ENCODE measurements at places on chromosomes 3 and 15. TPM values are rescaled to one million over a fixed set of nuclear protein-coding genes. Genes with fewer than 3 reads are reported as not detected.

DNA sequence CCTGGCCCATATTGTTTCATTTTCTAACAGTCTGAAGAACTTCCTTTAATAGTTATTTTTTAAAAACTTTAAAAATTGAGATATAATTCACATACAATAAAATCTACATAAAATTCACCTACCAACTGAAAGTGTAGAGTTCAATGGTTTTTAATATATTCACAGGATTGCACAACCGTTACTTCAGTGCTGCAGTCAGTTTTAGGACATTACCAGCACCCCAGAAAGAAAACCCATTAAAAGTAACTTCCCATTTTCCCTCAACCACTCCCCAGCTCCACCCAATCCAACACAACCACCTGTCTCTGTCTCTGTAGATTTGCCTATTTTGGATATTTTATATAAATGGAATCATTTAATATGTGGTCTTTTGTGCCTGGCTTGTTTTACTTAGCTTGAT, 29.6 kb downstream of the MGA start:
- no peak for DNase-seq

The NAA50 gene
- total RNA-seq, result 151 TPM

- no peak for DNase-seq
Measured at GRCh38 chr15:38650936-38651327, 86.3 kb upstream of the RASGRP1 start.

- no peak for DNase-seq
Measured at GRCh38 chr3:4772171-4772804, 206.9 kb upstream of the BHLHE40 start.

The EPHB3 gene
- total RNA-seq, result 0.37 TPM

The ARHGEF26 gene
- total RNA-seq, result 31.2 TPM

DNA sequence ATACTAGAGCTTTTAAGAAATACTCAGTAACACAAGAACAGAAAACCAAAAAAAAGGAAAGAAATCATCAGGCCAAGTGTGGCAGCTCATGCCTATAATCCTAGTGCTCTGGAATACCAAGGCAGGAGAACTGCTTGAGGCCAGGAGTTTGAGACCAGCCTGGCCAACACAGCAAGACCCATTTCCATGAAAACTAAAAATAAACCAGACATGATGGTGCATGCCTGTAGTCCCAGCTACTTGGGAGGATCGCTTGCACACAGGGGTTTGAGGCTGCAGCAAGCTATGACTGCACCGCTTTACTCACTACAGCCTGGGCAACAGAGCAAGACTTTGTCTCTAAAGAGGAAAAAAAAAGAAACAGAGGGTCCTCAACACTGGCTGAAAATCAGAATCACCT, 18.2 kb downstream of the TASOR start:
- DNase-seq, result no peak

The PLA2G4E gene
- total RNA-seq, result not detected

The LRRC31 gene
- not detected for total RNA-seq

DNA sequence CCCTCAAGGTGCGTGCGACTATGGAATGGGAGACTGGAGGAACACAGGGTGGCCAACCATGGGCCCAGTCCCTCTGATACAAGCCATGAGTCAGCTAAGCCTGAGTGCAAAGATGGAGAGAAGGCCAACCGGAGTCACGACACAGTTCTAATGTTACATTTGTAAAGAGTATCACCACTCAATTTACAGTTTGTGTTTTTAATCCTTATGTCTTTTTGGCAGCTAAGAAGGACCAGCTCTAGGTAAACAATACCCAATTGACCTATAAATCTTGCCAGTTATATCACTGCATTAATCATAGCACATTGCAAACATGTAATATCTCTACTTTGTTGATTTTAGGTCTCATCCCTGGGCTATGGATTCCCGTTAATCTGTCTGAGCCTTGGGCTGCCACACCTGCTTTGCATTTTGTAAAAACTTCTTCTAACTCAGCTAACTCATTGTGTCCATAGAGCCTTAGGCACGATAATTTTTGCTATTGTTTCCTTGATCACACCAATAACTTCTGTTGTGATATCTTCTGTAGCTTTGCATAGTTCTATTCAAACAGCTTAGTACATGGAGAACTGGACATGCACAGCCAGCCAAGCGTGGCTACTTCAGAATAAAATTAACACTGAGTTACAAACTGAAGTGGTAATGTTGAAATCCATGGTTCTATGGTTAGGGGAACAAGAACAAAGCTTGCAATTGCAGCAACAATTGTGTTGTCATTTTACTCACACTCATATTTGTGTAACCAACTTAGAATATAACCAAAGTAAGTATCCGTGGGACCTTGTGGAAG, 50.3 kb downstream of the LSM3 start:
- DNase-seq, result no peak

The UROC1 gene
- 0.05 TPM for total RNA-seq

The LRRC3B gene
- not detected for total RNA-seq

All from SK-MEL-5 (cell line).